ENCODE measurements at places on chromosomes 1 and 21.

DNA sequence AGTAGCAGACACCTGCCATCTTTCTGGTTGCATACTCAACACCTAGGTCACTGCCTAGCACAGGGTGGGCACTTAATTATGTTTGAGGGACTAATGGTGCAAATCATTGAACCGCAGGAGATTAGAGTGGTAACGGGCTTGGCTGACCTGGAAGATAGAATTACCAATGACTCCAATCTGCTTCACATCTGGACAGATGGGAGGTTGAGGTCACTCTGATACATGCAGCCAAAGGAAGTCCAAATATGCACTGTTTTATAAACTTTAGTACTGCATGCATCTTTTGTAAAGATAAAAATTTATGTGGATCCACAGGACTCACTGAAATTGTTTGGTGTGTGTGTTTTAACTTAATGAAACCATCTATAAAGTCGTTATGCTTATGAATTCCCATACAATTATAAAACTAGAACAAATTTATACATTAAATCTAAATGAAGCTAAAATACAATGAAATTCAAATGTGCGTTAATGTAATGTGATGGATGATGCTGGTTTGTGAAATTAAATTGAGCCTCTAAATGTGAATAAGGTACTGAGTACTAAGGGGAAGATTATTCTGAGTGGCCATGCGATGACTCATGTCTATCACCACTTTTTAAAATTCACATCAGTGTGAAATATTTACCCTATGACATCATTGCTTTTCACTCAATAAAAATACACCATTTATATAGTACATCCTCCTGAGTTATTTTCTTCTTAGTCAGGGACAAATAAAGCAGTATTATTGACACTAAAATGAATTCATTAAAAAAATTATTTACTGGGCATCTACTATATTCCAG lies 224.7 kb upstream of the FAM78B start:
- no peak for DNase-seq

DNA sequence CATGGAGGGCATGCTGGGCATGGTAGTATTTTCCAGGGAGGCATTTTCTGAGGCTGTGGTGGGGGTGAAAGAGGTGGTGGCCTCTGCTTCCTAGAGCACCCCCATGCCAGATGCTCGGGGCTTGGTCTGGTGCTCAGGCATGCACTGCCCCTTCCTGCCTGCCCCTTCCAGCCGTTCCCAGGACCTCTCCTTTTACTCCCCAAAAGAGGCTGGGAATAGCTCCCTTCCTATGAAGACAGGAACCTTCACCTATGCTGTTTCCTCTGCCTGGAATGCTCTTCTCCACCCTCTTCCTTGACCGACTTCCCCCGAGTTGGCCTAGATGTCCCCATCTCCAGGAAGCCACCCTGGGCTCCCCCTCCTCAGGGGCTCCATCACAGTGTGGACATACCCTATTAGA lies 9.1 kb downstream of the EDN2 start:
- no peak for DNase-seq

- DNase-seq, result no peak
Measured at GRCh38 chr1:150159550-150159949, 9.8 kb downstream of the PLEKHO1 start.

DNA sequence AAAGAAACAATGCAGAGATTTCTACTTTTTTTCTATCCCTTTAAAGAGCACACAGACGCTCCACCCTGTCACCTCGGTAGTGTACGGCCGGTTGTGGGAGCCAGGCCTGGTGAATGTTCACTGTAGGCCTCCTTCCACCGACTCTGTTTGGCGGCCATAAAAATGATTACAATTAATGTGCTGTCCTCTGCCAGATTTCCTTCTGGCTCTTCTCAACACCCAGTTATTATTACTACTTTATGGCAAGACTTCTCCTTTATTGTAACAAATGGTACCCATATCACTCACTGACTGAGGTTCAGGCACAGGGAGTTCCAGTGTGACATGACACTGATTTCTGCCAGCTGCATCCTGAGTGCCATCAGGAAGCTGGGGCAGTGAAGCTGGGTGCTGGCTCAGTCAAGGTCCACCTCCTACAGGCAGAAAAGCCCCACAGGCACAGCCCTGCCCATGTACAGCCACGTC lies 37.4 kb downstream of the GPR161 start:
- no peak for DNase-seq

- DNase-seq, result no peak
Measured at GRCh38 chr1:220879509-220880361, 492 bp downstream of the HLX start.

DNA sequence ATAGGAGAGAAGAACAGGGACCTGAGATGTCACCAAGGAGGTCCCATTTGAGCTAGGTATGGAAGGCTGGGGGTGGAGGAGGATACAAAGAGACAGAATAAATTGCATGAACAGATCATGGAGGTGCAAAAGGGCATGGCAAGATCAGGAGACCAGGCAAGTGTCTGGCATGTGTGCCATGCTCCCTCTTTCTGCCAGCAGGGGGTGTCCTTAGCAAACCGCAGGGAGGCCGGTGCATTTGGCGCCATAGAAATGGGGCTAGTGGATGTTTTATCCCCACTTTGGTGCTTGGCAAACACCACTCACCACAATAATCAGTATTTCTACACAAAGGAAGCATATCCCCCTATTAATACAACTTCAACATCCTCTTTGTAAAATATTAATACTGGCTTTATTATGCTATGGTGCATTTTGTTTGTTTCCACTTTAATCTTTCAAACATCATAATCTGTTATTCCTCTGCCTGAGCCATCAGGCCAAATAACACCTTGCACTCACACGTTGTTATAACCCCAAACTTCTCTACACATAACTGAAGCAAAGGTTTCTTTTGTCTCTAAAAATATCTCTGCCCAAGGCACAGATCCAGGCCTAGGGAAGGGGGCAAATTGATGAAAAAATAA lies 25.9 kb downstream of the S100A6 start:
- peak; percentile 45 for DNase-seq

- DNase-seq, result no peak
Measured at GRCh38 chr1:198937231-198938031, 298.6 kb downstream of the PTPRC start.

GRCh38 chr1:41497056-41497440 lies 12.6 kb upstream of the EDN2 start:
- no peak for DNase-seq

- no peak for DNase-seq
Measured at GRCh38 chr1:55997536-55997935, 581.8 kb downstream of the PLPP3 start.

DNA sequence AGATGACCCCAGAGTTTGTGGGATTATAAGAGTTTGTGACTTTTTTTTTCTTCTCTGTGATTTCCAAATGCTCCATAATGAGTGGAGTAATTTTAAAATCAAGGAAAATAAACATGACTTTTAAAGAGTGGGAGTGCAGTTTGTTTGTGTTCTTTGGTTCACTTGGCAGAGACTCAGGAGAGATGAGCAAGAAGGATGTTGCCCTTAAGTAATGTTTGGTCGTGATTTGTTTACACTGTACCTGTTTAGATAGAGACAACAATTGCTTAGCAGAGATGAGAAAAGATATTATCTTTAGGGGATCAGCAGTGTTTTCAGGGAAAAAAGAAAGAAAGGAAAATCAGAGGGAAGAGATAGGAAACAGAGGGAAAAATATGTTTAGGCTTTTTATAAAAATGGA lies 170.8 kb downstream of the ADSS2 start:
- DNase-seq, result no peak

GRCh38 chr1:5485436-5485835 lies 506.8 kb downstream of the NPHP4 start:
- DNase-seq, result no peak

GRCh38 chr1:219820551-219820950 lies 107.8 kb downstream of the SLC30A10 start:
- DNase-seq, result no peak

GRCh38 chr1:211900441-211900840 lies 69.9 kb upstream of the LPGAT1 start:
- no peak for DNase-seq

- DNase-seq, result no peak
Measured at GRCh38 chr1:154862907-154863306, 7.2 kb downstream of the KCNN3 start.

DNA sequence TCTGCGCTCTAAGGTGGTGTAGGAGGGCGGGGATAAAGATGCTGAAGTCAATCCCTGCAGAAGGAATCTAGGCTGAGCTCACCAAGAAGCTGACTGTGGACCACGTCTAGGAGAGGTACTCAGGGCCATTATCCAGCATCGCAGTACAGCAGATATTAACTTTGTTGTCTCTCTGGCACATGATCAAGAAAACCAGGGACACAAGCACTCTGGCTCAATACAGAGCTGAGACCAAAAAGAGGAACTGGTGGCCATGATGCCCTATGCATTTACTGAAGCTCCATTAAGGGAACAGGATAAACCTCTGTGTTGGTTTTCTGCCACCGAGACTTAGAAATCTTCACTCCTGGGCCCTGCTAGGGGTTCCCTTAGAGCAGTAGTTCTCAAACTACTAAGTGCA lies 38.0 kb upstream of the ANGPTL7 start:
- DNase-seq, result no peak

DNA sequence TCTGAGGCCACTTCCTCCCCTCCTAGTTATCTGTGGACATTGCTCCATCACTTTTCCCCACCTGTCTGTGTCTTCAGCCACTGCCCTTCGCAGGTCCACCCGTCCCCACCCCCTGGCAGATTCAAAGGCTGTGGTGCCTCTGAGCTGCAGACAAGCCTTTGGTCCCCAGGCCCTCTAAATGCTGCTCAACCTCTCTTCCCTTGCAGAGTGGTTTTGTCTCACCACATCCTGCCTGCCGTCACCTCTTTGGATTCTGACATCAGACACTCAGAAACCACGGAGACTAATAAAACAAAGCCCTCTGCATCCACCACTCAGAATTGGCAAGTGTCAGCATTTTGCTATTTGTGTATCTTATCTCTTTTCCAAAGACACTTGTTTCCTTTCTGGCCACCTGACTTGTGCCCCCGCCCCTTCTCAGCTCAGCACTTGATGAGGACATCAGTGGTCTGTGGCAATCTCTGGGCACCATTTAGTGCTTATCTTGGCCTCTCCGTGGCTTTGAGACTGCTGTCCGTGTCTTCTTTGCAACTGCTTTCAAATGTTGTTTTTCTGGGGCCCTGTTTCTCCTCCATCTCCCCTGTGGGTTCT lies 7.7 kb downstream of the CNIH3 start:
- peak; percentile 58 for DNase-seq

- no peak for DNase-seq
Measured at GRCh38 chr1:213110349-213111300, 59.6 kb downstream of the RPS6KC1 start.

- no peak for DNase-seq
Measured at GRCh38 chr1:168312718-168313604, 32.3 kb downstream of the TBX19 start.

- DNase-seq, result no peak
Measured at GRCh38 chr1:91552596-91552995, 51.9 kb downstream of the CDC7 start.
